ENCODE measurements at places on chromosomes 1 and 21.
A peak's percentile ranks its signal among the peaks of the same experiment; 100 is the strongest.

GRCh38 chr1:237470712-237471338 lies 419.9 kb downstream of the ZP4 start:
- no peak for DNase-seq

- DNase-seq, result no peak
Observed at GRCh38 chr1:44375547-44375946, 20.5 kb upstream of the ERI3 start.

- no peak for DNase-seq
Observed at GRCh38 chr21:36567216-36567885, 87.4 kb upstream of the CLDN14 start.

DNA sequence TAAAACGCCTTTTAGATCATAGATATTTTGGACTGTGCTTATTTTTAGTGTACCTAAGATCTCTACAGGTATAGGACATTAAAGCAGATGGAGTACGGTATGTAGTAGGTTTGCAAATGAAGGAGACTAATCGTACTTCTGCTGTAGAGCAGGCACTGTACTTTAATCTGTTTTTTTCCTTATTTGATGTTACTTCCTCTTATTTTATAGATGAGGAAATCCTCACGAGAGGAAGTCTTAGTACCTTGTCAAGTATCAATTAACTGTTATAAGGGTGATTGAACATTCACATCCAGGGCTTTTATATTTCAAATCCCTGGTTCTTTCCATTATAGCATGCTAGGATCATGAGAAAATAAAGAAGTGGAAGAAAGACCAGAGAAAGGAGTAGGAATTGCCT lies 41.1 kb downstream of the CACHD1 start:
- peak; percentile 2 for DNase-seq

DNA sequence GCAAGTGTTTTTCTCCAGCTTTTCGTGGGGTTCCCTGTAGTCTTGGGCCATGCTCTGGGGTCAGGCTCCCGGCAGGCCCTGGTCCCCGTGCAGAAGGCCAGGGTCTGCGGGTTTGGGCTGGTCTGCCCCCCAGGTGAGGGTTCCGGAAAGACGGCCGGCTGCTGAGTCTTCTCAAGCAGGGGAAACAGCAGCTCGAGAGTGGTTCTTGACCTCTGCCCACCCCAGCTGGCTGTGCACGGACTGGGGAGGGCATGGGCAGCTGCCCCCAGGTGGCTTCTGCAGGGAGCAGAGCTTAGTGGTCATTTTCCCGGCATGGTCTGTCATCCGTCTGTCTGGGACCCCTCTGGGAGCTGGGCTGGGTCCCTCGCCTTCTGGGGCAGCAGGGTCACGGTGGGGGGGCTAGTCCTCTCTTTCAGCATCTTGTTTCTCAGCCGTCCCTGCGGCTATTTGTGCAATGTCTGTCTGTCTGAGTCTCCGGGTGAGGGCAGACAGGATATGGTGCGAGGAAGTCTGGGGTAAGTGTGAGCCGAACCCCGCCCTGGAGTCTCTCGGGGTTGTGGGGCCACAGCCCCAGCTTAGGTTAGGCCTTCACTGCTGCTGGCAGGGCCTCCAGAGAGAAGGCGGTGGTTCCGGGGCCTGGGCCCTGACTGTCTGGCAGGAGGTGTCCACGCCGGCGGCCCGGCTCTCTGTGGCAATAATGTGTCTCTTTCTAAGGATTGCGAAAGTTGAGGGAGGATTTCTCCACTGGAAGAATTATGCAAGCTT lies 6.1 kb downstream of the SKI start:
- peak; percentile 93 for DNase-seq

DNA sequence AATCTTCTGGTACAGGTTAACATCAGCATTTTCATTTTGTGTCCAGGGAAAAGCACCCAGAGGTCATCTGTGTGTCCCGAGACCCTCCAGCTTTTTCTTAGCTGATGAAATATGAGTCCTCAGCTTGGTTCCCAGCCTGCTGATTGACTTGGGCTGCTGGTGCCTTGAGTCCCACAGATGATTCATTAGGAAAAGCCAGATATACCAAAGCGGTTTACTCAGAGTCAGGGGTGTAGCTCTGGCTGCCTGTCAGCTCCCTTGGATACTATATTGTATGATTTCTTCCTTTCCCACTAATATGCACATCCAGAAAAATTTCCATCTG lies 43.7 kb upstream of the MAB21L3 start:
- DNase-seq, result no peak

DNA sequence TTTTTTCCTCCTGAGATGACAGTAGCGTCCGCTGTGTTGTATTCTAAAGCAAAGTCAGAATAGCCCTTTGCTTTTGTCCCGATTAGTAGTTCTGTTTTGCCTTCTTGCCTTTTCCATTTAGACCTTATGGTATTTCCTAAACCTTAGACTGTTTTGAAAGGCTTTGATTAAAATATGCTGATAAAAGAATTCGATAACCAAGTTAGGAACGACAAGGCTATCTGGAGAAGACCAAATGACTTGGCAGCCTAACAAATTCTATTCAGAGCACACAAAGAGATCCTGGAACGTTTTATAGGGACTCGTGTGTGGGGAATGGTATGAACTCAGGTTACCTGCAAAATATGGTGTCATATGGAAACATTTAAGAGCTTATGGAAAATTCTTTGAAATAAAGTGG lies 42.9 kb downstream of the NFIA start:
- no peak for DNase-seq

DNA sequence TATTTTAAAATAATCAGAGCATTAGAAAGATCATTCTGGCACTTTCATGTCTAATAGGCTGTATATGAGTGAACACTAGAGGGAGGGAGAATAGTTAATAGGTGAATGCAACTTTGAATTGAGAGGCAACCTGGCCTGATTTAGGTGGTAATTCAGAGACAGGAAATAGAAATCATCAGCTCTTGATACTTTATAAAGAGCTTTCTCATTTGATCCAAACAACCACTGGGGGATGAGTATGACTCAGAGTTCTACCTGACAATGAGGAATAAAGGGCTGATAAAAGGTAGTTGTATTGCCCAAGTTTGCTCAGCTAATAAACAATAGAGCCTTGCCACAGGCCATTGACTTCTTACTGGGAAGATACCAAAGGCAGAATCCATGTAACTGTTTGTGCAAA lies 5.2 kb upstream of the FAM89A start:
- DNase-seq, result no peak

GRCh38 chr1:211830055-211830327 lies 572 bp downstream of the LPGAT1 start:
- no peak for DNase-seq

DNA sequence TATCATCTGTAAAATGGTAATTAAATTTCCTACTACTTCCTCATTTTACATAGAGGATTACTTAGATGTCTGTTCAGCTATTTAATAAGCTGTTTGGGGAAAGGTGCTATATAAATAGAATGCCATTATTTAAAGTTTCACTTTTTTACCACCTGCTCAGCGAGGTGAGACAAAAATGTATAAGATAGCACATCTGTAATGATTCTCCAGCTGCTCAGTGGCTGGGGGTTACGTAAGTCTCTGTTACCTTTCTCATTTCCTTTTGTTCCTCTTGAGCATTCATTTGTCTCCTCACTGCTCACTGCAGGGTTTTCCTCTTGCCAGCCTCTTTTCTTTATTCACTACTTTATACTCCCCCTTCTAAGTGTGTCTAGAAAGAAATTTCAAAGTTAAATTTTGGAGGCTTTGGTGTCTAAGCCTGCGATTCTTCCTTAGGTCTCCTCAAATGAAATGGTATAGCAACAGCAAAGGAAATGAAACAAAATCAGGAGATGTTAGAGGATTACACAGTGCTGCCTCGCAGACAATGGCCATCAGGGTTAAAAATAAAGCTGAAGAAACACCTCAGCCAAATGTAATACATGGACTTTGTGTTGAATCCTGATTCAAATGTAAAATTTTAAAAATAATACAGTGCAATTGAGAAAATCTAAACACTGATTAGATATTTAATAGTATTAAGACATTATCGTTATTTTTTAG lies 6.8 kb downstream of the RGS8 start:
- peak; percentile 9 for DNase-seq

- peak; percentile 70 for DNase-seq
Observed at GRCh38 chr1:52127181-52128180, 14.4 kb upstream of the ZFYVE9 start.

DNA sequence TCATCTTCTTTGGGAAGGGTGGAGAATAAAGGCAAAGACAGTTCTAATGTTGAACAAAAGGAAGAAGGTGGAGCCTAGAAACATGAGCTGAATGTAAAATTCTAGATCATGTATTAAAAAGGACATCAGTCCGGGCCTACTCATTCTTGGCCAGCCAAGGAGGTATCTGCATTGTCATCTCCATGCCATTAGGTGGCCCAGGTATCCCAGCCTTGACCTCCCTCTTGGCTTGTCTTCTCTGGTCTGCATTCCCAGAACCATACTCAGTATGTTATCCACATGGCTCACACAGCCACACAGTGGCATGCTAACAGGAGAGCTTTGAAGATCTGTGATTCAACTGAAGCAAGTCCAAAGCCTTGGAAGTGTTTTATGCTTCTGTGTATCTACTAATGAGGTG lies 369.8 kb upstream of the KAZN start:
- no peak for DNase-seq

GRCh38 chr1:37602750-37603694 lies 7.3 kb upstream of the GNL2 start:
- DNase-seq, result peak; percentile 65

GRCh38 chr1:218735436-218736032 lies 390.4 kb downstream of the TGFB2 start:
- DNase-seq, result no peak

Data from Kasumi-1 (cell line).